ENCODE measurements at places on chromosomes 11 and 22.

DNA sequence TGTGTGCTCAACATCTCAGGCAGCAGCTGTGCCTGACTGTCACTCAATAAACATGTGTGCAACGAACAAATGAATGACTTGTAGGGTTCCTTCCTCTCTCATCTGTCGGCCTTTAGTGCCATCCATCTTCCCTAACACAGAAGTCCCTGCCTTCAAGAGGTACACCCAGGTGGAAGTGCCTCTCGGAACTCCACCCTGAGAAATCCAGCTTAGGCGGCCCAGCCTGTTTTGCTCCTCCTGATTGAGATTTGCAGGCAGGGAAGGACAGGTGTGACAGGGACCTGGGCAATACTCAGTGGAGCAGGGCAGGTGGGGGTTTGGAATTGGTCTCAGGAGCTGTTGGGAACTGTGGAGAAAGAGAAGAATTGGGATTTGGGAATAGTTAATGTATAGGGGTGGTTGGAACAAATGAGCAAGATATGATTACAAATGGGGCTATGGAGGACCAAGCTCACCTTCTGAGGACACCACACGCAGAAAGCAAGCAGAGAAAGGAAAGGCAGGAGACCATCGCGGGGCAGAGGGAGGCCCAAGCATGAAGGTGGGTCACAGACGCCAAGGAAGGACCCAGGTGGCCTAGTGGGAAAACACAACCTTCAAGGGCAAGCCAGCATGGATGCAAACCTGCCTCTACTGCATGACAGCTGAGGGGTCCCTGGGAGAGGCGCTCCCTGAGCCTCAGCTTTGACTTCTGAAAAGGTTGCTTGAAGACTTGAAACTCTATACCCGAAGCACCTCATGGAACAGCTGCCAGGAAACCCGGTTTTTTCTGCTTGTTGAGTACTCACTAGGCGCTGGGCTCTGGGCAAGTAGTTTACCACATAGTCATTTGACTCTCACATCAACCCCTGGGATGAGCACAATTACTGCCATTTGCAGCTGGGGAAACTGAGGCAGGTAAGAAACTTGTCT lies 40.9 kb upstream of the ANO1 start:
- no peak for DNase-seq

DNA sequence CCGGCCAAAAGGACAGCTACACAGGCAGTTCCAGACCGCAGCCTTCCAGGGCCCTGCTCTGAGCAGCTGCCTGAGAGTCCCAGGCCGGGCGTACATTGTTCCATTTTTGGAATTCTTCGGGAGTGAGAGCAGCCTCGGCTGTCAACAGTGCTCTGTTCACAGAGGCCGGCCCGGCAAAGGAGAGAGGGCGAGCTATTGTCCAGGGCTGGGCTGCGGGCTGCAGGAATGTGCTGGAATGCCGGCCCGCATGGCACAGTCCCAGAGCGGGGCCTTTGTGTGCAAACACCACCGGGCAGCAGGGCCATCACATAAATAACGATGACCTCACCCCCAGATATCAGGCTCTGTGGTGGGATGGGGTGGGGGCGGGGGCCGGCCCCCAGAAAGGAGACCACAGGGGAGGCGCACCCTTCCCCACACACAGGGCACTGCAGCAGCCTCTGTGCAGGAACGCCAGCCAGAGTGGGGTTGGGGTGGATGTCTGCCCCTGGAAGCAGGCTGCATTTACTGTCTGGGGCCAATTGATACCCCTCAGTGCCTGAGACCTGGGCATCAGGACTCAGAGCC lies 15.8 kb downstream of the LINC01488 start:
- DNase-seq = no peak

- no peak for DNase-seq
Measured at GRCh38 chr11:81870066-81870412, 863.6 kb downstream of the FAM181B start.

DNA sequence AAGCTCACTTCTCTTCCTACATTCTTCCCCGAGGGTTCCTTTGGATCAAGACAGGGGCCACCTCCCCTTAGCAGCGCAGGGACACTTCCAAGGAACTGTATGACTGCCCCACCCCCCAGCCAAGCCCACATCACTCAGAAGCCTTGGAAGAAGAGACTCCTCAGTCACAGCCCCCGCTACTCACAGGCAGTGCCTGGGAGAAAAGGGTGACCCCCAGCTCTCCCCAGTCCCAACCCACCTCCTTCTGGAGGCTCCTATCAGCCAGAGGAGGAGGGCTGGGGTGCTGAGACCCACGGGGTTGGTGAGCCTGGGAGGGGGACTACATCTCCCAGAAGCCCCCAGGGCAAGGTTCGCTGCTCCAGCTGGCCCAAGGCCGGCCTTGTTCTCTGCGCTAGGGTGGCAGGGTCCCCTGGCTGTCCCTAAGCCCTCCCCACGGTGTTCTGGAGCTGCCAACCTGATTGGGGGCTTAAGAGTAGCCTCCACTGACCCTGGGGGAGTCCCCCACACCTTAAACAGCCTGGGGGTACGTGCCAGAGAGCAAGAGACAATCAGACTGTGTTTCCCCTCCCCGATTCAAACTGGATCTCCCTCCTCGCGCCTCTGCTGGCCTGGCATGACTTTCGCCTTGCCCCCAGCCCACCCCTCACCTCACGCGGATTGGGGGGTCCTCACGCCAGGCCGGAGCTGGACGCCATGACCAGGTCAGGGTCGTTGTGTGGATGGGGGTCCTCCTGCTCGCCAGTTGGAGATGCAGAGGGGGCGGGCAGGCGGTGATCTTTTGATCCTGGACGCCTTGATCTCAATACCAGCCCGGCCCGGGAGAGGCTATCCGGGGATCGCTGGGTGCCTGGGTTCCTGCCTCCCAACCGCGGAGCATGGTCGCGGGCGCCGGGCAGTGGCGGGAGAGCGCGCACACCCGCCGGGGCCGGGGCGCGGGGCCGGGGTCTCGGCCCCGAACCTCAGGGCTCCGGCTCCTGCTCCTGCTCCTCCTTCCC lies 838 bp downstream of the BCL9L start:
- DNase-seq = no peak

DNA sequence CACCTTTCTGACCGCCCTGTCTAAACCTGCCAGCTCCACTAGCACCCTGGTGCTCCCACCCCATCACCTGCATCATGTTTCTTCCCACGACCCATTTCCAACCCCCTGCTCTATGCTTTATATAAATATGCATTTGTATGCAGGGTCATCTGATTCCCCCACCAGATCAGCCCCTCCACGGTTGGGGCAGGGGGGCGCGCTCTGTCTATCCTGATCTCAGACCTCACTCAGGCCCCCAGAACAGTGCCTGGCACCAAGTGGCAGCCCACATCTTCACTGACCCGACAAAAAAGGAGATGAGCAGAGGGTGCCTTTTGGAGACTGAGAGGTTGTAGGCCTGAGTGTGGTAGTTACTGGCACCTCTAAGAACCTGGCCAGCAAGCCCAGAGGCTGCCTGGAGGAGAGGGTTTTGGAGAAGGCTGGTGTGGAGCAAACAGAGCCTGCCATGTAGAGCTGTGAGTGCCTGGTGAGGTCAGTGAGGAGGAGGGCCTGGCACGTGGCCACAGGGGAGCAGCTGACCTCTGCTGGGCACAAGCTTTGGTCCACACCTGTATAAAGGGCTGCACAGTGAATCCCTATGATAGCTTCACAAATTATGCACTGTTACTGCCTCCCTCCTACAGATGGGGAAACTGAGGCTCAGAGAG lies 86.3 kb upstream of the RTL6 start:
- no peak for DNase-seq

GRCh38 chr11:14503023-14503422 lies 3.4 kb upstream of the COPB1 start:
- DNase-seq = no peak

DNA sequence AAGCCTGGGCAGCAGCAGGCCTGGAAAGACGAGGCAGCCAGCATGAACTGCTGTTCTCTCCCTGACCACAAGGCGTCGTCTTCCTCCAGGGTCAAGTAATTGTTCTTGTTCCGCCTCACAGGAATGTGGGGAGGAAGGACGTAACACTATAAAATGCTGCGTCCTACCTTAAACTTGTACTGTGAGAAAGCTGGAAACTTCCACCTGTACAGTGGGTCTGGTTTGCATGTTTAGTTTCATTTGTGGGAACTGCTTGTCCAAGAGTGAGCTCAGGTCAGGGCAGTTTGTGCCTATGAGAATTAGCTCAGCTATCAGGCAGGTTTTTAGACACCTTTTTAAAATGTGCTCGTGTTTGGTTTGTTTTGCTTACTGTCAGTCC lies 55.2 kb downstream of the PANX1 start:
- DNase-seq = no peak

DNA sequence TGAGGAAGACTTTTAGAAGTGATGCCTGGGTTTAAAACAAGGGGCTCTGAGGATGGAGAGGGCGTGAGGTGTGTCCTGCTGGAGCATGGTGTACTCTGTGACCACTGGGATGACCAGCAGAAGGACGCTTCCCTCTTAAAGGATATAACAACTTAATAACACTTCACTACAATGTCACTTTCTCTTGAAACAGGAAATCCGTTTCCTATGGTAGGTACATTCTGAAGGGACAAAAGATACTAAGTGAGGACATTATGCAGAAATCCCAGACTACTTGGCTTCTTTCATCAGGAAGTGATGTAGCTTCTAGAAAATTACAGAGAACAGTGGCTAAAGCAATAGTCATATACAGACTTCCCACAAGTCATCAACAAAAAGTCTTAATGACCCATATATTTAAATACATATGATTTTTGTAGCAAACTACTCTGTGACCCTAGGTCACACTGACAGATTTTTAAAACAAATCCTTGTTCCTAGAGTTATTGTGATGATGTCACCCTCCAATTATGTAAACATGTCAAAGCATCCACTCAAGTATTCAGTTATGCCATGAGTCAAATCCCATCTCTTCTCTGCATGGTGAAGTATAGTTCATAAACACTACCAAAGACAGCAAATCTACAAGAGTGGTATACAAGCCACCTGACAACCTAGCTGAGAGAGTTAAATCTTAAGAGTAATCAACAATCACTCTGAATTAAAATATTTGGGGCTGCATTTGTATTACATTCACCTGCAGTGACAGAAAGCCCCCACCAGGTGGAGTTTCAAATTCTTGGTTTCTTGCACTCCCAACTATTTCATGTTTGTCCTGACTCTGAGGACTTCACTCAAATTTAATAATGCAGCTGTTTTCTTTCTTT lies 32.8 kb downstream of the PITPNB start:
- no peak for DNase-seq

DNA sequence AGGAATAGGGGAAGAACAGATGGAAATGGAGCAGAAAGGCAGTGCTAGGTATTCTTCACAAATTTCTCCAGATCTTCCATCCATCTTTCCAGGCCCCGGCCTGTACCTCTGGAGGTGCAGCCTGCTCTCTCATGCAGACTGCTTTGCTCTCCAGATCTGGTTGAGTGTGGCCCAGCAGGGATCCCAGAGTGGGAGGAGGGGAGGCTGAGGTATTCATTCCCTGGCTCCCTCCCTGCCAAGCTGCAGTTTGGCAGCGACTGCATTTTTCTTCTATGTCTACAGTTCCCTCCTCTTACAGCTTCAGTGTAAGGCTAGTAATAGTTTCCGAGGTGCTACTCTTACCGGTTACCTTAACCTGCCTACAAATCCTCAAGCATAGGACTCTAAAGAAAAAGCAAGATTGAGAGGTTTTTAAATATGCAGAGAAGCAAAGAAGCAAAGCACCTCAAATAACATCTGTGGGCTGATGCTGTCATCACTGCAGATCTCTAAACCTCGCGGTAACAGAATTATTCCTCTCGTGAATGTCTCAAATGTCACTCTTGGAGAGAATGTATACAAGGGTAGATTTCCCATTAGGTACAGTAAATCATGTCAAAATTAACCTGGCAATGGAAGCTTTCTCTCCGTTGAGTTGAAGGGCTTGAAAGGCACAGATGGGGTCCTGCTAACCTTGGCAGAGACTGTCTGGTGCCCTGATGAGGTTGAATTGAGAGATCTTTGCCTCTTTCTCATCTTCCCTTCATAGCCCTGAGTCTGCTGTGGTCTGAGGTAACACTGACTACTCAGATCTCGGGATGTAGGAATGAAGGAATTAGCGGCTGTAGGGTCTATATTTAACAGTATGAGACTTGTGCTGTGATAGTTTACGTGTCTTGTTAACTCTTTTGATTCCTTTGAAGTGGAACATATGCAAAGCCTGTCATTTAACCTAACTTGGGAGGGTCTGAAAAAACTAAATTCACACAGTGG lies 297.9 kb upstream of the C11orf87 start:
- DNase-seq = no peak

GRCh38 chr11:77067861-77068443 lies 1.2 kb downstream of the CAPN5 start:
- DNase-seq = no peak

- DNase-seq = no peak
Measured at GRCh38 chr11:22787551-22788162, 41.9 kb downstream of the SVIP start.

GRCh38 chr11:31780078-31780477 lies 31.0 kb downstream of the PAX6 start:
- DNase-seq = no peak

DNA sequence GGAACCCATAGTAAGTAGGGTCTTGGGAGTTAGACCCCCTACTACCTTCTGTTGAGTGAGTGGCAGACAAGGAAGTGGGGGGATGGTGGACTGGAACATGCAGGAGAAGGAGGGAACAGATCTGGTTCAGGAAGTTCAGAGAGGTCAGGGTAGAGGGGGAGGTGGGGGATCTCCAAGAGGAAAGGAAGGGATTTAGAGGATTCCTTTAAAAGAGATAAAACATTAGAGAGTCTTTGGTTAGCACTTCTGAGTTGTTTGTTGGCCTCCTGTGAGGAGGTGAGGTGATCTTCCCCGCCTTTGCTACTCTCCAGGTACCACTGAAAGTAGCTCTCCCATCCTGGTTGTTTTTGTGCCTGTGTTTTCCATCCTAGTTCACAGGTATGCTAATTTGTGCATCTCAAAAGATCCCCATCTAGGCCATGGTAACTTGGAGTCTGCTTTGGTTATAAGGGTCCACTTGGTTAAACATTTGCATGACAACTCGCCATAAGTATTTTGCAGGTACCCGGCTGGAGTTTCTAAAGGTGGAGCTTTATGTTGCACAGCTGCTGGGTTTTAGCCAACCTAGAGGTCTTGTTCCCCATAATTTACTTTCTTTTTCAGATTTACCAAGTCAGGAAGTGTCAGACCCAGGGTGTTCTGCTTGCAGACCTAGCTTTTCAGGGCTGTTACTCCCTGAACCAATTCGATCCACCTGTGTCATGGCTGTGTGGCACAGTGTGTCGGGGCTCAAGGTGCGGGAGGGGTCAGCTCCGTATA lies 79.3 kb upstream of the SORL1 start:
- no peak for DNase-seq

Measured in stimulated activated CD8-positive, alpha-beta memory T cell treated with anti-CD3 and anti-CD28 coated beads, Interleukin-7, amount 100 ng/mL, for 48 hours (primary cell).